ENCODE measurements at places on chromosomes 6 and 20.

DNA sequence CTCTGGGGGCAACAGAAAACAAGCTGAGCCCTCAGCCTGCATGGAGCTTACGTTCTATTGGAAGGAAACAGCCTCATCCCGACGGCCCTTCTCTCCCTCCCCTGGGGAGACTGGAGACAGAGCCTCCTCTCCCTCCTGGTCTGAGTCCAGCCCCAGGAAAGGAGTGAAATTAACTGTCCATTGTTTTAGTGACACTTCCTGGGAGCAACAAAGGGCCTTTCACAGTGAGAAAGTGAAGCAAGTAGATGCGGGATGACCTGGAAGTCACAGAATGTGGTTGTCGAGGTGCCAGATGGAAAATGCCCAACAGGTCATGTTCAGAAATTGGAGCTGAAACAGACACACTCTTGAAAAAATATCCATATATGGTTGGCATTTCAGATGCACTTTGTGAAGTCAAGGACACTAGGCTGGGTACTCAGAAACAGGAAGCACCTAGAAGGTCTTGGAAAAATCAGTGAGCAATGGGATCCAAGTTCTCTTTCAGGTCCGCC lies 77.8 kb downstream of the TFAP2C start:
- no peak for DNase-seq

DNA sequence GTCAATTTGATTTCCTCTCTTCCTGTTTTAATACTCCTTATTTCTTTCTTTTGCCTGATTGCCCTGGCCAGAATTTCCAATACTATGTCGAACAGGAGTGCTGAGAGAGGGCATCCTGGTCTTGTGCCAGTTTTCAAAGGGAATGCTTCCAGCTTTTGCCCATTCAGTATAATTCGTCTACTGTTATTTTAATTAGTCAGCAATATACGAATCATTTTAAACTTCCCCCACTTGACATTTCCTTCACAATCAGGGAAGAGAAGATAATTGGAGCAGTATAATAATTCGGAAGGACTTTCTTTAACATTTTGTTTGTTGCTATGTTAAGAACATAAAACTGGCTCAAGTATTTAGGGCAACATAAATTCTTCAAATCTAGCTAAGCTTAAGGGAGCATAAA lies 860.3 kb upstream of the SLC35B3 start:
- no peak for DNase-seq

DNA sequence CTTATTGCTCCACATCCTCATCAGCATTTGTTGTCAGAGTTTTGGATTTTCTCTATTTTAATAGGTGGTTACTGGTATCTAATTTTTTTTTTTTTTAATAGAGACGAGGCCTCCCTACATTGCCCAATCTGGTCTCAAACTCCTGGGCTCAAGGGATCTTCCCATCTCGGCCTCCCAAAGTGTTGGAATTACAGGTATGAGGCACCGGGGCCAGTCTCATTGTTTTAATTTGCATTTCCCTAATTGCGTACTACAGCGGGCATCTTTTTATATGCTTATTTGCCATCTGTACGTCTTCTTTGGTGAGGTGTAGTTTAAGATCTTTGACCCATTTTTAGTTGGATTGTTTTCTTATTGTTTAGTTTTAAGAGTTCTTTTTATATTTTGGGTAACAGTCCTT lies 210.4 kb upstream of the SULF2 start:
- DNase-seq: no peak

GRCh38 chr6:162200041-162200440 lies 527.5 kb downstream of the PRKN start:
- no peak for DNase-seq

GRCh38 chr6:159982731-159983506 lies 14.0 kb downstream of the IGF2R start:
- DNase-seq: no peak

GRCh38 chr6:44088827-44089590 lies 38.2 kb downstream of the MRPL14 start:
- DNase-seq: no peak

Data from retina (tissue), 1 donor.